ENCODE measurements at places on chromosomes 13 and 19.

DNA sequence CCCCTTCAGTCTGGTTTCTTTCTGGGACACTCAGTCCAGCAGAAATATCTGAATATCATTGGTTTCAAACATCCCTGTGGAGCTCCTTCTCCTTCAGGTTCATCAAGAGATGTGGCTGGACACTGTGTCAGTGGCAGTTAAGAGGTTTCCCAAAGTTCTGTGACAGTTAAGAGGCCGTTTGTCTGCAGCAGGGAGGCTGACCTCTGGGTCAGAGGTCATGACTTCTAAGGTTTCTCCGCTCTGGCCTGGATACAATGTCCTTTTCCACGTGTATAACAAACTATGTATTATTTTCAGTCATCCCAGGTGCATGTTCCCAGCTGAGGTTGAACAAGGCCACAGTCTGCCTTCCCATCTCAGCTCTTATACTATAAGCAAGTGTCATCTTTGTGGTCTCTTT lies 174.9 kb downstream of the B3GLCT start:
- no peak for DNase-seq

DNA sequence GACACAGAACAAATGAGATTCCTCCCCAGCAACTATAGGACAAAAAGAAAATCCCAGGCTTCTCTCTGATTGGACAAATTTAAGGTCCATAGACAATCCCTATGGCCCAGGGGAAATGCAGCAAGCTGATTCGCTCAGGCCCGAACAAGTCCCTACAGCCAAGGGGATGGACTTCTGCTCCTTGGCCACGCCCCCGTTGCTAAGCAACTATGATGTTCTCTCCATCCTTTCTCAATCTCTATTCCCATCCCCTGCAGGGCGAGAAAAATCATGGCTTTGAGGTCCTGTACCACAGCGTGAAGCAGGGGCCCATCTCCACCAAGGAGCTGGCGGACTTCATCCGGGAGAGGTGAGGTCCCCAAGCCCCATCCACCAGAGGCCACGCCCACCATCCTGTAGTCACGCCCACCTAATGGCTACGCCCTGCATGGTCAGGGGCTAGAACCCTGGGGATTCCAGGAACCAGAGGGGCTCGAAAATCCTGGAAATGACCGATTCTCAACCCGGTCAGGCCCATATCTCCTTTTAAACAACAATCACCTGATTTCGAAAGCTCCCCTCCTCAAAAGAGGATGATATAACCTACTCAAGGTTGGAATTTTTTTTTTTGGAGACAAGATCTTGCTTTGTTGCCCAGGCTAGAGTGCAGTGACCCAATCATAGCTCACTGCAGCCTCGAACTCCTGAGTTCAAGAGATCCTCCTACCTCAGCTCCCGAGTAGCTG lies 11.4 kb downstream of the FCHO1 start:
- peak; percentile 68 for DNase-seq

DNA sequence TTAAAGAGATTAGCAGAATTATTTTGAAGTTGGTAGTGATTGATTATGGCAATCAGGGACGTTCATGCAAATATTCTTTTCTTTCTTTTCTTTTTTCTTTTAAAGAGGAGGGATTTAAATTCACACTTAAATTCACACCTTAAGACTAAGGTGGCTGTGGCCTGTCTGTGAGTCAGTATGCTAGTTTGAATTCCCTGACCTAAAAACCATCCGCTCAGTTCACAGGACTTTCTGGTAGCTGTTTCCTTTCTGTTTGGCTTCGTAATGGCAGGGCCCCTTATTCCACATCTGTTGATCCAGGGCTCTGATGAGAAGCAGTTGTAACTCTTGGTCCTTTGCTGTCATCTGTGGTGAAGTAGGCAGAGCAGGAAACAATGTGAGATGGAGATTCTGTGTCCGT lies 7.5 kb downstream of the TNFSF11 start:
- no peak for DNase-seq

DNA sequence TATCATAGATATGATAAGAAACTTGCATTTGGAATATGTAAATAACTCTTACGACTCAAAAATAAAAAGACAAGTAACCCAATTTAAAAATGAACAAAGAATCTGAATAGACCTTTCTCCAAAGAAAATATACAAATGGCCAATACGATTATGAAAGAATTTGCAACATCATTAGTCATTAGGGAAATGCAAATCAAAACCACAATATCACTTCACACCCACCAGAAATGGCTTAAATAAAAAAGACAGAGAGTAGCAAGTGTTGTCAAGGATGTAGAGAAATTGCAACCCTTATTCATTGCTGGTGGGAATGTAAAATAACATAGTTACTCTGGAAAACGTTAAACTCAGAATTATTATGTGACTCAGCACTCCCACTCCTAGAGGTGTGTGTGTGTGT lies 226.6 kb upstream of the MAB21L1 start:
- DNase-seq = no peak

DNA sequence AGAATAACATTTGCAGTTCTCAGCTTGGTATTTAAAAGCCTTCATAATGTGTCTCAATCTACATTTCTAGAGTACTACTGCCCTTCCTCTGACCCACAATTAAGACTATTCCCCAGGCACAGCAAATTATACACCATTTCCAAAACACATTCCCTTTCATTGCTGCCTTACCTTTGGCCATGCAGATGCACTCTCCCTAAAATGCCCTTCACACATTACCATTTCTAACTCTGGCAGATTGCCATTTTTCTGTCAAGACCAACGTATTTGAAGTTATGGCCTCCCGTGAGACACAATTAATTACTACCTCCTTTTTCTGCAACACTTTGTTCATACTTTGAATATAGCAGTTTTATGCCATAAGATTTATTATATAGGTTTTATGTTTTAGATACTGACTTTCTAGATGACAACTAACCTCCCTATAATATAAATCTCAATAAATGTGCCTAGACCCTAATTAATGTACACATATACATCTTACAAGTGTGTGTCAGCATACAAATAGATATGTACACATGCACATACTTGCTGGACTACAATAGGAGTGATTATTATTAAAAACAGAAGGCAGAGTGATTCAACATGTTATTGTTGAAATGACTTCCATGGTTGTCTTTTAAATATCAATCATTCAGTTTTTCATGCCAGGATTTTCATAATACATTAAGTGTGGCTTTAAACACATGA lies 2902.5 kb downstream of the PCDH9 start:
- no peak for DNase-seq

DNA sequence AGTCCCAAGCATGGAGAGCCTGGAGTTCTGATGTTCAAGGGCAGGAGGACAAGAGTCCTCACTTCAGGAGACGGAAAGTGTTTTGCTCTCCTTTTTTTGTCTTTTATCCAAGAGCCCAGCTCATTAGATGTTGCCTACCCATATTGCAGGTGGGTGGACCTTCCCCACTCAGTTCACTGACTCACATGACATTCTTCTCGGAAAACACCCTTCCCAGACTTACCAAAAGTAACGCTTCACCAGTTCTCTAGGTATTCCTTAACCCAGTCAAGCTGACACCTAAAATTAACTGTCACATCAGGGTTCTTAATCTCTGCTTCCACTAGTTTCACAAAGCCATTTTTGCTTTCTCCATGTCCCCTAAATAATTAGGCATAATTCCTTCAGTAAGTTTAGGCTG lies 2215.4 kb upstream of the PCDH20 start:
- no peak for DNase-seq

DNA sequence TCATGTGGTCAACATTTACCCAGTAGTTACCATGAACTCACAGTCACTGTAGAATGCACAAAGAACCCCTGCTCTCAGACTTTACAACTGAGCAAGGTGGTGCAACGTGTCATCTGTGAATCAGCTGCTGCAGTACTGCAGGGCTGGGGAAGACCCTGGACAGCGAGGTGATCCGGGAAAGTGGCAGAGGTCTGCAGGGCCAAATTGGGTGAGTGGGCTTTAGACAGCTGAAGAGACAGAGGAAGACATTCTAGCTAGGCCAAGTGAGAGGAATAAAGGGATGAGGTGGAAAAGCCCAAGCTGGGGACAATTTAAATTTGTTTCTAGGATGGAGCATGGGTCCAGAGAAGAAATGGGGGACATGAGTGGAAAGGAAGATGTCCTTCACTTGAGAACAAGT lies 270.5 kb downstream of the DCLK1 start:
- DNase-seq = no peak

GRCh38 chr13:93646245-93646644 lies 419.6 kb downstream of the GPC6 start:
- DNase-seq = no peak

GRCh38 chr13:110415669-110416068 lies 108.6 kb downstream of the COL4A2 start:
- peak; percentile 29 for DNase-seq

DNA sequence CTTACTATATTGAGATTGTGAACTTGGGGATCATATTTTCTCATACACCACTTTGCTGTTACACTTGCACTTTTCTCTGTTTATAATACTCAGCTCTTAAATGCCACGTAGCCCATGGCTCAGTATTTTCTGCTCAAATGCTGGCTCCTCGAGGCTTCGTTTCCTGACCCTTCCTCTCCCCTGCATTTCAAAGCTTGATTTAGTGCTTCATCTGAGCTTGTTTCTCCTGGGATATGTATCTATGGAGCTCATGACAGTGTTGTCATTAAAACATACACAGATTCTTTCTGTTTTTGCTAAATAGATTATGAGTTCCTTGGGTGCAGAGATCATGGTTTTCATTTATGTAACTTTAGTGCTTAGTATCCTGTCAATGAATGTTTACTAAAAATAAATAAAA lies 11.4 kb downstream of the CSNK1A1L start:
- no peak for DNase-seq

- DNase-seq = no peak
These were observed 5.4 kb upstream of the SOX1 start for GRCh38 chr13:112061367-112062061.

GRCh38 chr19:658916-659839 lies 3.8 kb downstream of the RNF126 start:
- peak; percentile 14 for DNase-seq

GRCh38 chr13:29844441-29844840 lies 6.0 kb downstream of the UBL3 start:
- no peak for DNase-seq

DNA sequence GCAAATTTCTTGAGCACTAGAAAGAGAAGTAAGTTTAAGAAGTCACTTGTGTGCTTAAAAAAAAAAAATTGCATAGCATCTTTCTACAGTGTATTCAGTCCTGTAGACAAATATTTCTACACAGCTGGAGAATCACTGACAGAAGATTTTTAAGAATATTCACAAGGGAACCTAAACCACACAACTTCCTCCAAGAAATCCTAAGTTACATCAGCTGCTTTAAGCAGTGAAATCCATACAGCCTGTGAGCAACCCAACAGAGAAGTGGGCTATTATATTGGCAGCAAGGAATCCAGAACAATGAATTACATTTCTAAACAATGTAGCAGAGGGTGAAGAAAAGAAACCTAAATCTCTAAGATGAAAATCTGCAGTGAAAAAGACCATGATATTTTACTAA lies 1.5 kb downstream of the DOCK9 start:
- peak; percentile 68 for DNase-seq

GRCh38 chr13:20499986-20500385 lies 25.7 kb downstream of the CRYL1 start:
- DNase-seq = no peak

DNA sequence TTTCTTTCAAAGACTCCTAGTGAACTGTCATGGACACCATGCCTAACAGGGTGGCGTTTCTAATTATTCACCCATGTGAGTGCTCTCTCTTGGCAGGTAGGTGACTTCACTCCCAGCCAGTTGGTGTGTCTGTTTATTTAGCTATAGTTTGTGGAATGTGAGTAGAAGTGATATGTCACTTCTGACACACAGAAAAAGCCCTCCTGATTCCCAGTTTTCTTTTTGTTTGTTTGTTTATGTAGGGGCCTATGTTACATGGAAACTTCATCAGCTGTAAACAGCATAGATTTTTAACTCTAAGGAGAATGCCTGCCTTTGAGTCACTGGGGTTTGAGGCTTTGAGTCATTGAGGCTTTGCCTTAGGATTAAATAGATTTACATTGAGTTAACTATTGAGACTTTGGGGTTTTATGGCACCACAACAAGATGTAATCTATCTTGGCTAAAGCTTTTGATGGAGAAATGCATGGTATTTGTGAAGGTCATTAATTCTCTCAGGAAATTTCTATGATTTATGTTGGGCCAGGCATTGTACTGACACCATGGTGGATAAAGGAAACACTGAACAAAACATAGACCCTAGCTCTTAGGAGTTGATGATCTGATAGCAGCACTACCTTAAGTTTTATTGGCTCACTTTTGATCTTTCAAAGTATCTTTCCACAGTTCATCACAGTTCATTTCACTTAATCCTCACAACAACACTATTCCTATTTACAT lies 45.3 kb downstream of the UFM1 start:
- DNase-seq = no peak

- peak; percentile 85 for DNase-seq
These were observed 7.2 kb downstream of the RNASEH2B start for GRCh38 chr13:50916701-50917184.

DNA sequence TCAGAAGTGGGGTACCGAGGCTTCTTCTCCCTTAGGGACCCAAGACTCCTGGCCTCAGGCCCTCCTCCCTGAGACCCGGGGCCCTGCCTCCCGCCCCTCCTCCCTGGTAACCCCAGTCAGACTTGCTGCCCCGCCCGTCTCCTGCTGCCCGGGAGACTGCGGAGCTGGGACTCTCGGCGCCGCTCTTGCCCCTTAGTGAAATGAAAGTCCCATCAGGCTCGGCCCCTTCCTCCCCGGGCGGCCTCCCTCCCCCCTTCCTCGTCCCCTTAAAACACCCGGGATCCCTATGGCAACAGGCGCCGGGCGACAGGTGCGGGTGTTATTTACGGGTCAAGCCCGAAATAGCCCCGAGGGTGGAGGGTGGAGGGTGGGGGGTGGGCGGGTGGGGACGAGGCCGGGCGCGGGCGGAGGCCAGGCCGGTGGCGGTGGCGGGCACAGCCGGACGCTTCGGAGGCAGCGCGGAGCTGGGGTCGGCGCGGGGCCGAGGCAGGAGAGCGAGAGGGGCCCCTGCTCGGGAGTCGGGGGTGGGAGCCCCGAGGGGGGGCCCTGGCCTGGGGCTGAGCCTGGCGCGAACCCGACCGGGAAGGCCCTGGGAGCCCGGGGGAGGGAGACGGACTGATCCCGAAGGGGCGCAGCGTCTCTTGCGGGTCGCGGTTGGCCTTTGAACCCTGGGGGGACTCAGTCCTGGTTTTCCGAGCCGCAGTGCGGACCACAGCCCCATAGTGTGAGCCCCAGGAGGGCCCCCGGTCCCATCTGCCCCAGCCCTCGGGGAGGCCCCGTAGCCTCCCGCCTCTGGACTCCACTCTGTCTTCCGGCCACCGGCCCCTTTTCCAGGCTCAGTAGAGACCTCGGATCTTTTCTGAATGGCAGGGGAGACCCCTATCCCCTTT lies at the start of gene CACNG6:
Gene CACNG6, plus strand, starts transcription at position 414 of the 890 bp plus-strand sequence. CDS start 1,241 bp downstream, outside the sequence.
- no peak for DNase-seq

Data from inflammatory macrophage (primary cell).